ENCODE measurements at places on chromosomes 7 and 10. TPM values are rescaled to one million over a fixed set of nuclear protein-coding genes. Genes with fewer than 3 reads are reported as not detected.

SPDYE2B gene
- not detected for total RNA-seq

SPDYE1 gene
- total RNA-seq: not detected

CDHR1 gene
- 0.93 TPM for total RNA-seq

DNA sequence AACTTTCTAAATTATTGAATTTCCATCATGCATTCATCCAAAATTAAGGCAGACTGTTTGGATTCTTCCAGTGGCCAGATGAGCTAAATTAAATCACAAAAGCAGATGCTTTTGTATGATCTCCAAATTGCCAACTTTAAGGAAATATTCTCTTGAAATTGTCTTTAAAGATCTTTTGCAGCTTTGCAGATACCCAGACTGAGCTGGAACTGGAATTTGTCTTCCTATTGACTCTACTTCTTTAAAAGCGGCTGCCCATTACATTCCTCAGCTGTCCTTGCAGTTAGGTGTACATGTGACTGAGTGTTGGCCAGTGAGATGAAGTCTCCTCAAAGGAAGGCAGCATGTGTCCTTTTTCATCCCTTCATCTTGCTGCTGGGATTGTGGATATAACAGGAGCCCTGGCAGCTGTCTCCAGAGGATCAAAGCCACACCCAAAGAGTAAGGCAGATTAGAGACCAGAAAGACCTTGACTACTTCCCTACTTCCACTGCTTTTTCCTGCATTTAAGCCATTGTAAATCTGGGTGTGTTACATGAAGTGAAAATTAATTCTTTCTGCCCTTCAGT lies 8.2 kb upstream of the CFAP69 start:
- no peaks in the 10 kb centered on the region for H3K27me3 ChIP-seq
- H3K36me3 ChIP-seq: no peaks in the 10 kb centered on the region
- no peaks in the 10 kb centered on the region for H3K4me1 ChIP-seq
- H3K27ac ChIP-seq: no peak overlapping the region

DNA sequence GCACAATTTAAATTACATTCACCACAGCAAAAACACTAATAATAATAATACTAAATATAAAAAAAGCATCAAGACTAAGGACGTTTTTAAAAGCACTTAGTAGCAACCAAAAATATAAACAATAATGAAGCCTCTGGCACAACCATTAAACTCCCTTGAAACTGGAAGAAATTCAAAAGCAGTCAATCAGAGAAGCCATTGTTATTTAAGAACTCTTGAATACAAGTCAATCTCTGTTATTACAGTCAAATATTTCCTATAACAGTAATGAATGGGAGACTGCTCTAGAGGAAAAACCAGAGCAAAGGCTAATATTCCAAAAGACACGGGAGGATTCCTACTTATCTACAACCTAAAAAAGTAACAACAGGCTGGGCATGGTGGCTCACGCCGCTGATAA lies 164.2 kb downstream of the KMT2E start:
- no peak overlapping the region for H3K27ac ChIP-seq
- peaks cover 3% of the 10 kb centered on the region for H3K36me3 ChIP-seq
- H3K4me1 ChIP-seq: no peaks in the 10 kb centered on the region
- no peaks in the 10 kb centered on the region for H3K27me3 ChIP-seq

DNA sequence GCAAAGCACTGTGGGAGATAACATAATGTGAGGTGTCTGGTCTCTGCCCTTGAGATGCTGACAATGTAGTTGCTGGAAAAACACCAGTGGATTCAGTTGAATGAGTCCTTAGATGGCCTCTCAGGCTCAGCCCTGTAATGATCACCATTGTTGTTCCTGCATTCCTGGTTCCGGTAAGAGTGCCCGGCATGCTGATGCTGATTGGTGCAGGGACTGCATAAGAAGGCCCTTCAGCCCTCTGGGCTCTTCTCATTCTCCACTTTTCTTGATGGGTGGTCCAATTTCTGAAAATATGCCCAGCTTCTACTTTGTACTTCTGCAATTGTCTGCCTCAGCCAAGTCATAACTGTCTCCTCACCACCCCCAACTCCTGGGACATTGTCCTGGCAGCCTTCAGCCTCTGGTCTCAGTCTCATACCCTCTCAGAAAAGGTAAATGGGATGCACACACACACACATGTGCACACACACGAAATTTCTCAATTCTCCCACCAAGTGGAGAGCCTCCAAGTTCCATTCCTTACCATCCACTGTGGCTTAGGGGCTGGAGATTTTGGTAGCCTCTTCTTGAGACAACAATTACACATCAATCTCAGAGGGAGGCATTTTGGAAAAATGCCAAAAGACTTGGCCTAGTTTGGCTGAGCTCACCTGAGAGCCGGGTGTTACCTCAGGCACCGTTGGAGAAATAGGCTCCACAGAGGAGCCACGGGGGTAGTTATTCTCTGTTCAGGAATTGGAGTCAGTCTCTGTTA lies 314.9 kb downstream of the RPS24 start:
- no peaks in the 10 kb centered on the region for H3K36me3 ChIP-seq
- peak; percentile 42 for DNase-seq
- H3K27me3 ChIP-seq: peaks cover 3% of the 10 kb centered on the region
- no peak overlapping the region for H3K4me3 ChIP-seq
- no peak overlapping the region for H3K27ac ChIP-seq

DNA sequence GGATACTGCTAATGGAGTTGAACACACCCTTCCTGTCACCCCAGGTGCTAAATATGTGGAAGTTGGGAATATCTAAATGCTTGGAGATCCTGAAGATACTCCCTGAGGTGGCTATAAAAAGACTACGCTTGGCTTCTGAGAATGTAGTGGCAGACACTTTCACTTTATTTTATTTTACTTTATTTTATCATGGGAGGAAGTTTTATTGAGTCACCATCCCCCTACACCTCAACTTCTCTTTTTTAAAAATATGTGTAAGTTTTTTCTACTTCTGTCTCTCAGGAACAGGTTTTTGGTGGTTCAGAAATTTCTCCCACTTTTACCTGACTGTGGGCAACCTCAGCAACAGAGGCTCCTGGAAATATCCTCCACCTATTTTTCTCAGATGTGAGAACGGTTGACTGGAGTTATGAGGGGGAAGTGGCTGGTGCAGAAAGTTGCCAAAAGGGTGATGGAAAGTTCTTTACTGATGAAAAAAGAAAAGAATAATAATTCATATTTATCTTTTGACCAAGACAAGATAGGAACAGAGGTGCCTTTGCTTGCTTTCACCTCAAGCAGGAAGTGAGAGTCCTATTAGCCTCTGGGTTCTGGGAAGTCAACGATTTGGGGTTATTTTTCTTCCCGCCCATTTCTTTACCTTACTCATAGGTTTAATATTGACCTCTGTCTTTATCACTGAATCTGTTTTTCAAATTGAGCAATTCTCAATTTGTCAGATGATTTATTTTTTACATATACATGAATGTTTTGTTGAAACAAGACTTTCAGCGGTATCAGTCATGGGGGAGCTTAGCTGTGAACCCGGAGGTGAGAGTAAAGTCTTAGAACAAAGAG lies 103.6 kb downstream of the AHR start:
- H3K4me3 ChIP-seq: no peak overlapping the region
- no peak overlapping the region for H3K27ac ChIP-seq
- no peak for DNase-seq
- no peaks in the 10 kb centered on the region for H3K36me3 ChIP-seq
- no peaks in the 10 kb centered on the region for H3K27me3 ChIP-seq

DNA sequence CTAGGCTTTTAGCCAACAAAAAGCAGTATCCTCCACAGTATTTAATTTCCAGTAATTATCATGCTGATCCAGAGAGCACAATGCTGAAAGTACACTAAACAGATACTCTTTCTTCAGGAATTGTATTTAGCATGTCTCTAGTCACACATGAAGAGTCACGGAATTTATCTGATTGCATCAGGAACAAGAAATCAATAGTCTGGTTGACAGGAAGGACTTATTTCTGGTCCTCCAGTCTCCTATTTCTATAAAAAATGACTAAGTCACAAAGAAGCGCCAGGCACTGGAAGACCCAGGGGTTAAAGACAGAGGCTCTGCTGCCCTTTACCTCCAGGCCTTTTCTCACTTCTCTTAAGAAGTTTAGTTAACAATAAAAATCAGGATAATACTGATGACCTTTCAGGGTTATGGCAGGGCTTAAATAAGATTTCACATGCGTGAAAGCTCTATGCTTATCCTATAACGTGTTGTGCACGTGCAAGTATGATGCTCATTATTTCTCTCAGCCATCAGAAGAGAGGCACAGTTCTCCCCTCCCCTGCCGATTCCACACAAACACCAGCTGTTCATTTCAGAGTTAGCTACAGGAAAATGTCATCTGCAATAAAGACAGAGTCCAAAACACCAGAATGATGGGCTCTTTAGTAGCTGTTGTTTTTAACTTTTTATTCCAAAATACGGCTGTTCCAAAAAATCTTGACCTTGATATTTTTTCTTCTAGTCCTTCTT lies 36.9 kb downstream of the SLC26A4 start:
- H3K27ac ChIP-seq: no peak overlapping the region
- H3K4me1 ChIP-seq: no peaks in the 10 kb centered on the region
- no peaks in the 10 kb centered on the region for H3K36me3 ChIP-seq
- no peak overlapping the region for H3K4me3 ChIP-seq

GRCh38 chr7:494259-494687 lies 25.4 kb downstream of the PDGFA start:
- peaks cover 8% of the 10 kb centered on the region for H3K36me3 ChIP-seq
- no peak overlapping the region for H3K4me3 ChIP-seq
- H3K4me1 ChIP-seq: peaks cover 6% of the 10 kb centered on the region
- no peak overlapping the region for H3K27ac ChIP-seq
- no peak for DNase-seq

GRCh38 chr7:101943889-101944600 lies 126.6 kb downstream of the CUX1 start:
- peaks cover 29% of the 10 kb centered on the region for H3K4me1 ChIP-seq
- DNase-seq: no peak
- no peak overlapping the region for H3K27ac ChIP-seq
- no peak overlapping the region for H3K4me3 ChIP-seq
- no peaks in the 10 kb centered on the region for H3K27me3 ChIP-seq

- no peak overlapping the region for H3K27ac ChIP-seq
- H3K4me3 ChIP-seq: peak overlapping the region; percentile 36
- H3K27me3 ChIP-seq: no peaks in the 10 kb centered on the region
- peaks cover 9% of the 10 kb centered on the region for H3K4me1 ChIP-seq
- DNase-seq: no peak
Observed at GRCh38 chr7:79615871-79616640, 162.6 kb upstream of the MAGI2 start.

- no peak overlapping the region for H3K27ac ChIP-seq
- H3K4me1 ChIP-seq: no peaks in the 10 kb centered on the region
- H3K36me3 ChIP-seq: no peaks in the 10 kb centered on the region
- H3K27me3 ChIP-seq: peaks cover 18% of the 10 kb centered on the region
Observed at GRCh38 chr7:104039363-104039762, 49.9 kb upstream of the RELN start.

DNA sequence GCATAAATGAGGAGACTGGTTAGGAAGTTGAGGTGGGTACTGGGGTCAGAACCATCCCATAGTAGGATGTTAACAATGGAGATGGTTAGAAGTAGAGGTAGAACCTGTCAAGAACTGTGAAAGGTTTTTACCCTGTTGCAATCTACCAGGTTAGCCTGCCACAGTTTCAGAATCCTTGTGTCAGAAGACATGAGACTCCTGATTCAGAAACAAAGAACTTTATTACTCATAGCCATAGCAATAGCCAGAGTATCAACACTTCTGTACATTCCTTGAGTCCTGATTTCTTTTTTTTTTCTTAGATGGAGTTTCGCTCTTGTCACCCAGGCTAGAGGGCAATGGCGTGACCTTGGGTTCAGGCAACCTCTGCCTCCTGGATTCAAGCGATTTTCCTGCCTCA lies 200.9 kb downstream of the GRM3 start:
- no peak overlapping the region for H3K4me3 ChIP-seq
- H3K36me3 ChIP-seq: no peaks in the 10 kb centered on the region
- no peaks in the 10 kb centered on the region for H3K27me3 ChIP-seq
- no peak overlapping the region for H3K27ac ChIP-seq

DNA sequence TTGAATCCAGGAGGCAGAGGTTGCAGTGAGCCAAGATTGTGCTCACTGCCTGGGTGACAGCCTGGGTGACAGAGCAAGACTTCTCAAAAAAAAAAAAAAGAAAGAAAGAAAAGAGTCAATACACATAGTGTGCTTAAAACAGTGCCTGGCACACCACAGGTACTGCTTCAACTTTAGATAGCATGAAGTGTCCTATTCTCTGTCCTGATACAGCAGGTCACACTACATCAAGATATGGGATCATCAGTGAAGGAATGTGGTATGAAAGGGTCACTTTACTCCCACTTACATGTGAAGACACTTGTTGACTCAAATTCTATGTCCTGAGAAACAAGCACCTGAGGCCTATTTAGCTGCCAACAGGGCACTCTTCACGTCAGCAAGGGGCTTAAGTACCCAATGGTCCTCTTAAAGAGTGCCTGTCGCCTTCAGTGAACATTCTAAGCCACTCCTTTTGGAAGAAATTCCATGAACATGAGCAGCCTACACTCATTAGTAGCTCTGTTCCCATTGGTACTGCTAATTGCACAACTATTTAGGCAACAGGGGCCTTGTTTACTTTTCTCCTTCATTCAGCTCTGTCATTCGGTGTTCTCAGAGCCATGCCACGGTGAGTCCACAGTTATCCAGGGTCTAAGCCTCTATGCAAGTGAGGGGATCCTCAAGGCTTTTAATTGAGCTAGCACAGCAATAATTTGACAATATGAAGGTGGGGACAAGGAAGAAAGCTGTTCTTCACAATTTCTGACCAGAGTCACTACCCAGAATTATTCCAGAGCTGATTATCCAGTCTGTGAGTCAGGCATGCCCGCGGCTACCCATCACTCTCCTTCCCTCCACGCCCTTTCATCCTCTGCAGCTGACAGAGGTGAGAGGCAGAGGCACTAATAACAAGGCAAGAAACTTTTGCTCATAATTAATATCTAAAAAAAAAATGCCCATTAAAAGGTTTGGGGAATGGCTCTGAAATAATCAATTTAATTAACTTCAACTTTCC lies 56.6 kb upstream of the PTN start:
- no peak overlapping the region for H3K4me3 ChIP-seq
- no peak for DNase-seq
- peaks cover 7% of the 10 kb centered on the region for H3K27me3 ChIP-seq
- H3K36me3 ChIP-seq: no peaks in the 10 kb centered on the region

DNA sequence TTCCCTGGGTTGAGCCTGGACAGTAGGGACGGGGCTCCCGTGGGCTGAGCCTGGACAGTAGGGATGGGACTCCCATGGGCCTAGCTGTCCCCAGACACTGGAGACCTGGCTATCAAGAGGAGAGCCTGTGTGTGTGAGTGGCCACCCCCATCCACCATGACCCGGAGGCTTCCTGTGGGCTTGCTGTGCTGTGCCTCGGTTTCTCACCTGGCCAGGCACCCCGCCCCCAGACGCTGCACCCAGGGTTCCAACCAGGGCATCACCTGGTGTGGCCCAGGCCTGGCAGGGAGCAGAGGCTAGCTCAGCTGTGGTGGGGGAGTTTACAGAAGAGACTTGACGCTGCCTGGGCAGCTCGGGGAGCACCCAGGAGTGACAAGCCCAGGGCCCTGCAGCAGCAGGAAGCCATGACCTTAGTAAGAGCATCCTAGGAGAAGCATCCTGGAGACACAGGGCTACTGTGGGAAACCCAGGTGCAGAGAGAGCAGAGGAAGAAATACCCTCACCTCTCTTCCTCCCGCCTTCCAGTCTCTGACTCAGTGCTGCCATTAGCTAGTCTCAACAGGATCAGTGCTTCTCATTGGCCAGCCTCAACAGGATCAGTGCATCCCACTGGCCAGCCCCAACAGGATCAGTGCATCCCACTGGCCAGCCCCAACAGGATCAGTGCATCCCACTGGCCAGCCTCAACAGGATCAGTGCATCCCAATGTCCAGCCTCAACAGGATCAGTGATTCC lies 61.0 kb downstream of the PDGFA start:
- no peak overlapping the region for H3K27ac ChIP-seq
- H3K4me1 ChIP-seq: peaks cover 11% of the 10 kb centered on the region
- no peak for DNase-seq

- DNase-seq: no peak
- H3K4me3 ChIP-seq: no peak overlapping the region
- H3K36me3 ChIP-seq: no peaks in the 10 kb centered on the region
- H3K27me3 ChIP-seq: peaks cover 3% of the 10 kb centered on the region
- H3K4me1 ChIP-seq: peaks cover 15% of the 10 kb centered on the region
Observed at GRCh38 chr10:34046506-34047034, 712.1 kb upstream of the NRP1 start.

Data from type B pancreatic cell (in vitro differentiated cells).